ENCODE measurements at places on chromosomes 13 and 19. TPM values are rescaled to one million over a fixed set of nuclear protein-coding genes. Genes with fewer than 3 reads are reported as not detected.

DNA sequence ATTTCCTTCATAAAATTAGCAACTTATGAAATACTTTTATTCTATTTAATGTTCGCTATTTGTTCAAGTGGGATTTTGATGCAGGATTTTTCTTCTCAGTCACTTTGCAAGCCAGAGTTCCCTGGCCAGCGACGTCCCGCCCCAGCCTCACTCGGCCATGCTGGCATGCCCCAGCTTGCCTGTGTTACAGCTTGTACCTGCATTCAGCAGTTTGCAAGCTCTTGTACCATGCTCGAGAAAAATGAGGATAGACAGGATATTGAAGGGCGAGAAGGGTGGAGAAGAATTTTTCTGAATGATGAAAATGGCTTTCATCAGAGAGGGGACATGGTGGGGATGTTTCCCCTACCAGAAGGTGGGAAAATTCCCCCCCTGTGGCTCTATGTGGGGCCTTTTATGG lies 2180.2 kb upstream of the PCDH20 start:
- no peak overlapping the region for H3K4me3 ChIP-seq
- DNase-seq, result no peak
- no peaks in the 10 kb centered on the region for H3K36me3 ChIP-seq
- H3K4me1 ChIP-seq, result no peaks in the 10 kb centered on the region
- no peaks in the 10 kb centered on the region for H3K27me3 ChIP-seq
- H3K27ac ChIP-seq, result no peak overlapping the region

DNA sequence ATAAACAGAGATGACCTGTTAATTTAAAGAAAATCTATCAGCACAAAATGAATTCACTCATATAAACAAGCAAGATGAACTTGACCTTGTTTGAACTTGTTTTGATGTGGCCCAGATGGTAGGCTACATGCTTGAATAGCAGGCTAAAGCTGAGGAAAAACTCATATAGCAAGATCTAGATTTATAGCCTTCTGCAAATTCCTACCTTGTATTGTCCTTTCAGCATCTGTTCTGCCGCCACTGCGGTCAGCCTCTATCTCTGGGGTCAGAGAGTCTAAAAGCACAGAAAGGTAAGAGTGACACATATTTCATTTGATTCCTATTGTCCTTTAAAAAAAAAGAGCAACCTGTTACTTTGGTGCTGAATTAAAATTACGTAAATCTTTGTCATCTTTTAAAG lies 392.1 kb downstream of the DACH1 start:
- DNase-seq, result no peak
- no peak overlapping the region for H3K27ac ChIP-seq
- no peaks in the 10 kb centered on the region for H3K4me1 ChIP-seq
- no peaks in the 10 kb centered on the region for H3K27me3 ChIP-seq
- no peak overlapping the region for H3K4me3 ChIP-seq

DNA sequence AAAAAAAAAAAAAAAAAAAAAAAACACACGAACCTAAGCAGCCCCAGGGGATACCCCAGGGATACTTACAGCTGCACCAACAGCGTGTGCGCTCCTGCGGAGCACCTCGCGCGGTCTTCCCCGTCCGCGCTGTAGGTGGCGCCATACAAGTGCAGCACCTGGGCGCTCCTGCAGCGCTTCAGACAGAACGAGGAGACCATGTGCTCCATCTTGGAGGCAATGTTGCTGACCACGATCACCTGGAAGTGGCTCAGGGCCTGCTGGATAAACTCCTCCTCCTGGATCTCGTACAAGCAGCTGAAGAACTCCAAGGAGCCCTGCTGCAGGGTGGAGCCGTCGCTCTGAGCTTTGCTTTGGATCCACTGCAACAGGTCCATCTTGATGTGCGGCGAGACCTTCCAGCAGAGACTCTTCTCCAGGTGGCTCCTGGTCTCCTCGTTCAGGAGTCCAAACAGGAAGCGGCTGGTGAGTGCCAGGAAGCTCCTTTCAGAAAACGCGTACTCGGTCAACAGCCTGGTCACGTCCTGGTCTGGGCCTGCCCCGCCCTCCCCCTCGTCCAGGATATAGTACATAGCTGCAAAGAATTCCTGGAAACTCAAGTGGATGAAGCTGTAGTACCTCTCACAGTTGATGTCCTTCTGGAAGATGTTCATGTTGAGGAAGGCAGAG lies 14.5 kb downstream of the NLRP12 start:
- no peak overlapping the region for H3K27ac ChIP-seq
- no peak overlapping the region for H3K4me3 ChIP-seq
- no peaks in the 10 kb centered on the region for H3K27me3 ChIP-seq
- no peaks in the 10 kb centered on the region for H3K36me3 ChIP-seq

DNA sequence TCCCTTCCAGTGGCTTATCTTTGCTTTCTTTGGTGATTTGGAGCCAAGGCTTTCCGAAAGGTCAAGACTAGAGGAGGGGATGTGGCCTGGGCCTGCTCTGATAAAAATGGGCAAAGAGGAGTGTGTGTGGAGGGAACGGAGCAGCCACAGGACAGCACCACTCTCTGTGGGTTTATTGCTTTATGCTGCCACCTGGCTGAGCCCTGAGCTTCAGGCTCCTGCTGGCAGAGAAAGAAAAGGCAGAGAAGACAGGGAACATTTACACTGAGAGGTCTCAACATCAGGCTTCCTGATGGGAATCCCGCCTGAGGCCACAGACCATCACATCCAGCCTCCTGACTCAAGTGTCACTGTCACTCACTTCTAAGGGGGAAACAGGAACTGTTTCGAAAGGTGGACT lies 9.2 kb upstream of the GSX1 start:
- H3K36me3 ChIP-seq, result no peaks in the 10 kb centered on the region
- no peaks in the 10 kb centered on the region for H3K27me3 ChIP-seq
- no peak overlapping the region for H3K27ac ChIP-seq
- H3K4me3 ChIP-seq, result no peak overlapping the region

- H3K36me3 ChIP-seq, result no peaks in the 10 kb centered on the region
- H3K4me3 ChIP-seq, result no peak overlapping the region
- H3K27ac ChIP-seq, result no peak overlapping the region
- no peaks in the 10 kb centered on the region for H3K27me3 ChIP-seq
These were observed 27.1 kb downstream of the FAM124A start for GRCh38 chr13:51249255-51249654.

DNA sequence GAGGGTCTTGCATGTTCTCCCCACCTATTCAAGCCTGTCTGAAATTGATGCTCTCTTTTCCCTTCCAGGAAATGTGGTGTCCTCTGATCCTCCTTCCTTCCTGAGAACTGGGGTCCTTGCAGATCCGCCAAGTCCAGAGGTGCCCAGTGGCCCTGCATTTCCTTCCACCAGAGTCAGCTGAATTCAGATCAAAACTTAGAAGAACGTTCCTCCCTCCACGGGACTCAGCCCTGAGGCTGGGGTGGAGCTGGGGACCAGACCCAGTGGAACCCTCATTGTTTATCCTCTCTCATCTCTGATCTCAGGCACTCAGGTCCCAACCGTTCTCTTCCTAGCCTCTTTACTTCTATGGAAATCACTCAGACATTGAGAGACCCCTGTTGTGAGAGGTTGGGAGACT lies 477.3 kb downstream of the TSHZ3 start:
- no peak for DNase-seq
- H3K4me1 ChIP-seq, result no peaks in the 10 kb centered on the region
- H3K27ac ChIP-seq, result no peak overlapping the region
- no peaks in the 10 kb centered on the region for H3K36me3 ChIP-seq
- H3K4me3 ChIP-seq, result no peak overlapping the region

DNA sequence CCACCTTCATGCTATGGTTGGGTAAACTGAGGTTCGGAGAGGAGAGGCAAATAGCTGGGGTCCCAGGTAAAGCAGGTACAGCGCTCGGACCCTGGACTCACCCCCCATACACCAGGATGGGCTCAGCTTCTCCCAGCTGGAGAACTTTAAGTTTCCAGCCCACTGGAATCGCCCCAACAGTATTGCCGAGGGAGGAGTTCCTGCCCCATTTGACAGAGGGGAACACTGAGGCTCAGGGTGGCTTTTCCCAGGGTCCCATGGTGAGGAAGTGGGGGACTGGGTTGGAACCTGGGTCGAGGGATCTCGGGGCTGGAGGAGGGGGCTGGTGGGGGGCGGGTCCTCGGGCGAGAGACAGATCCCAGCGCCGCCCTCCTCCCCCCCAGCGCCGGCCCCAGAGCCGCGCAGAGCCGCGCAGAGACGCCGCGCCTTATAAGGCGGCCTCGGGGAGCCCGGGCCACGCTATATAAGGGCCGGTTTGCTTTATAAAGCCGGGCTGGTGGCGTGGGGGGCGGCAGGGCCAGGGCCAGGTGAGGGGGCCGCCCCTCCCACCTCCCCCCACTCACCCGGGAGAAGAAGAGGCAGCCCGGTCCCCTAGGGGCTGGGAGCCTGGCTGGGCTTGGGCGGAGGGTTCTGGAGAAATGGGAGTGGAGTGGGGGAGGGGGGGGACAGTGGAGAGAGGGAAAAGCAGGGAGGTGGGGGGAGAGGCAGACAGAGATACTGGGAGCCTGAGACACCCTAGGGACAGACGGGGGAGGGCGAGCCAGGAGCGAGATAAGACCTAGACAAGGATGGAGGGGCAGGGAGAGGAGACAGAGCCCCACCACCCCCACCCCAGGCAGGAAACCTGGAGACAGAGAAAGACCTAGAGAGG lies 1.1 kb downstream of the CNN1 start:
- H3K36me3 ChIP-seq, result no peaks in the 10 kb centered on the region
- peak overlapping the region; percentile 40 for H3K27ac ChIP-seq
- no peaks in the 10 kb centered on the region for H3K27me3 ChIP-seq
- peak; percentile 81 for DNase-seq
- peak overlapping the region; percentile 57 for H3K4me3 ChIP-seq
- peaks cover 4% of the 10 kb centered on the region for H3K4me1 ChIP-seq

GRCh38 chr19:33273065-33273736 lies 29.1 kb downstream of the CEBPA start:
- no peaks in the 10 kb centered on the region for H3K27me3 ChIP-seq
- no peaks in the 10 kb centered on the region for H3K36me3 ChIP-seq
- DNase-seq, result no peak
- H3K27ac ChIP-seq, result no peak overlapping the region
- no peak overlapping the region for H3K4me3 ChIP-seq
- no peaks in the 10 kb centered on the region for H3K4me1 ChIP-seq

GRCh38 chr13:82766732-82767321 lies 1115.4 kb downstream of the SLITRK1 start:
- H3K4me3 ChIP-seq, result no peak overlapping the region
- no peak for DNase-seq
- H3K27me3 ChIP-seq, result no peaks in the 10 kb centered on the region
- H3K27ac ChIP-seq, result no peak overlapping the region

GRCh38 chr13:33078263-33078662 lies 62.0 kb downstream of the KL start:
- no peaks in the 10 kb centered on the region for H3K36me3 ChIP-seq
- no peak overlapping the region for H3K27ac ChIP-seq
- no peaks in the 10 kb centered on the region for H3K4me1 ChIP-seq
- H3K27me3 ChIP-seq, result no peaks in the 10 kb centered on the region

- no peak for DNase-seq
- H3K36me3 ChIP-seq, result no peaks in the 10 kb centered on the region
- H3K27ac ChIP-seq, result no peak overlapping the region
- no peaks in the 10 kb centered on the region for H3K27me3 ChIP-seq
These were observed 18.5 kb upstream of the ATP12A start for GRCh38 chr13:24661713-24662112.

GRCh38 chr19:48830088-48830487 lies 6.2 kb downstream of the HSD17B14 start:
- no peaks in the 10 kb centered on the region for H3K4me1 ChIP-seq
- DNase-seq, result no peak
- H3K4me3 ChIP-seq, result no peak overlapping the region
- no peak overlapping the region for H3K27ac ChIP-seq
- no peaks in the 10 kb centered on the region for H3K27me3 ChIP-seq
- H3K36me3 ChIP-seq, result no peaks in the 10 kb centered on the region

GRCh38 chr13:107223867-107224266 lies 655.9 kb upstream of the ARGLU1 start:
- H3K4me3 ChIP-seq, result no peak overlapping the region
- H3K4me1 ChIP-seq, result no peaks in the 10 kb centered on the region
- no peak overlapping the region for H3K27ac ChIP-seq
- no peaks in the 10 kb centered on the region for H3K36me3 ChIP-seq
- no peak for DNase-seq

- H3K4me1 ChIP-seq, result peaks cover 7% of the 10 kb centered on the region
- H3K36me3 ChIP-seq, result no peaks in the 10 kb centered on the region
- no peak for DNase-seq
These were observed 156.1 kb downstream of the RGCC start for GRCh38 chr13:41613471-41613870.

MISP3 gene
- total RNA-seq, result 13.9 TPM

SLC44A2 gene
- total RNA-seq, result 137 TPM

ICAM1 gene
- total RNA-seq, result 13.6 TPM

MZF1 gene
- total RNA-seq, result 29.7 TPM

ZNF571 gene
- total RNA-seq, result 8.6 TPM

FFAR2 gene
- total RNA-seq, result 0.20 TPM

NCR1 gene
- not detected for total RNA-seq

PRTN3 gene
- not detected for total RNA-seq

OR7D2 gene
- not detected for total RNA-seq

FLT1 gene
- total RNA-seq, result 7.6 TPM

TNFRSF19 gene
- 3.3 TPM for total RNA-seq

MAB21L1 gene
- total RNA-seq, result 1.0 TPM

LMTK3 gene
- total RNA-seq, result 0.50 TPM

ATP4A gene
- total RNA-seq, result not detected
